Frontal cortex (tissue), 4 donors: ENCODE measurements at places on chromosomes 7 and 10. TPM values are rescaled to one million over a fixed set of nuclear protein-coding genes. Genes with fewer than 3 reads are reported as not detected.

The SAP25 gene
- not detected for total RNA-seq

The TCF7L2 gene
- 0.82 TPM for total RNA-seq

The SFXN4 gene
- 21.6 TPM for total RNA-seq

The CCSER2 gene
- 90.1 TPM for total RNA-seq

The TMEM225B gene
- total RNA-seq = not detected

The RET gene
- total RNA-seq = 1.6 TPM

The ADIRF gene
- 0.41 TPM for total RNA-seq

The SSC4D gene
- total RNA-seq = 1.6 TPM

The KLHL7 gene
- total RNA-seq = 110 TPM

The NFKB2 gene
- 0.41 TPM for total RNA-seq

The GOLGA7B gene
- total RNA-seq = 17.9 TPM

The BAZ1B gene
- 62.4 TPM for total RNA-seq

The VWDE gene
- total RNA-seq = 1.2 TPM

The PNLIPRP1 gene
- total RNA-seq = not detected

The VWA2 gene
- 2.9 TPM for total RNA-seq

The RAB19 gene
- not detected for total RNA-seq

The HOXA6 gene
- not detected for total RNA-seq

The MMRN2 gene
- total RNA-seq = 4.1 TPM

The ZCWPW1 gene
- 2.0 TPM for total RNA-seq

The ANKRD30A gene
- not detected for total RNA-seq

The OR6V1 gene
- total RNA-seq = not detected

The DOCK1 gene
- 14.3 TPM for total RNA-seq

The LRRC18 gene
- total RNA-seq = not detected
